Lung microvascular endothelial cell (primary cell): ENCODE measurements at places on chromosomes 2 and 18.

DNA sequence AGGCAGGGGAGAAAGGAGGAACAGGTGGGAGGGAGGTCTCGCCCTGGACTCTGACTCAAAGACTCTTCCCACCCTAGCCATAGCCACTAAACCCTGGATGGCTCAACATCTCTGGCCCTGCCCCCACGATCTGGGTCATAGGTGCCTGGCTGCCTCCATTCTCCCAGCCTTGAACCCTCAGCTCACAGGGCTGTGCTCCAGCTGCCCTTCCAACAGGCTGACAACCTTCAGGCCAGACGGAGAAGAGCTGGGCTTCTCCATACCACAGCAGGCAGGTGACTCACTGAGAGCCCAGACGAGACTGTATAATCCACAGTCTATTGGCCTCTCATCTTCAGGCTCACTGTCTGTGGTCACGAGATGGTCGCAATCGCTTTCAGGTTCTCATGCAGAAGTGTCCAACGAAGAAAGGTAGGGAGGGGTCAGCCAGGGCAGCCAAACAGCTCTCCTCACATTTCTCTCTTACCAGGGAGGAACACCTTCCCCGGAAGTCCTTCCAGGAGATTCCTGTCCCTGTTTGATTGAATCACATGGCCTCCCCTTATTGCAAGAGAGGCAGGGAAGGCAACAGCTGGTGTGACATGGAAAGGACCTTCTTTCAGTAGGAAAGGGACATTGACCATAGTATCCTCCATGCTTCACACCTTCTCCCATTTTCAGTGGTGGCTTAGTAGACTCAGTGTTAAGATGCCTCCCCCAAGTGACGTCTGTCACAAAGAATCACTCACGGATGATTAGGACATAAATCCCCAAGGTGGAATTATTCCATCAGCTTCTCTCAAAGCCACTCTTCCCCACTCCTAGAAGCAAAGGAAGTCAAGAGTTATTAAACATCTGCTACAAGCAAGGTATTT is 100.1 kb downstream of the MRO start:
- DNase-seq, result no peak

GRCh38 chr2:145412155-145412554 is 892.2 kb upstream of the ZEB2 start:
- no peak for DNase-seq

DNA sequence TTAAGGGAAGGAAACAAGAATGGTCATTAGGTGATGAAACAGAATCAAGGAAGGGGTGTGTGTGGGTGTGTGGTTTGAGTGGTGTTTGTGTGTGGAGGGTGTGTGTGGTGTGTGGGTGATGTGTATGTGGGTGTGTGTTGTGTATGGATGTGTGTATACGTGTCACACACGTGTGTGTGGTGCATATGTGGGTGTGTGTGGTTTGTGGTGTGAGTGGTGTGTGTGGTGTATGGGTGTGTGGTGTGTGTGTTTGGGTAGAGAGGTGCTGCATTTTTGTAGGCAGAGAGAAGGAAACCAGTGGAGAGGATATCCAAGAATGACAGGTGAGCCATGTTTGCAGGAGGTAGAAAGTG is 1.1 kb upstream of the CEP192 start:
- no peak for DNase-seq

- no peak for DNase-seq
Observed at GRCh38 chr18:79911344-79912270, 39.8 kb downstream of the SLC66A2 start.

GRCh38 chr2:182300608-182301007 is 126.2 kb downstream of the PDE1A start:
- no peak for DNase-seq

DNA sequence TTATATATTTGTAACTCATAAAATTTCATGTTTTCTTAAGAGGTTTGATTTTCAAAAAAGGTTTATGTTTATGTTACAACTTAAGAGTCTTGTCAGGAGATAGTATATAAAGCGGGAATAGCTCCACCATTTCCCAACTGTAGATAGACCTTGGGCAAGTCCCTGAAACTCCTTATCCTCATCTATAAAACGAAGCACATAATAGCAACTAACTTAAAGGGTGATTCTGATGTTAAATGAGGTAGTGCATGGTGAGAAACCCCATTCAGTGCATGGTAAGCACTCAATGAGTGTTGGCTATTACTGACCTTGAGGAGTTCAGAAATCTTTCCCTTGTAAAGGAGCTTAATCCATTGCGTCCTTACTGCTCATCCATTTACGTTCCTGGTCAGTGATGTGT is 34.1 kb downstream of the KCTD18 start:
- no peak for DNase-seq

GRCh38 chr2:211930331-211930730 is 608.3 kb downstream of the ERBB4 start:
- DNase-seq, result no peak

- no peak for DNase-seq
Observed at GRCh38 chr2:151665959-151666358, 68.3 kb downstream of the NEB start.

- no peak for DNase-seq
Observed at GRCh38 chr2:150620855-150621254, 133.4 kb upstream of the RND3 start.

DNA sequence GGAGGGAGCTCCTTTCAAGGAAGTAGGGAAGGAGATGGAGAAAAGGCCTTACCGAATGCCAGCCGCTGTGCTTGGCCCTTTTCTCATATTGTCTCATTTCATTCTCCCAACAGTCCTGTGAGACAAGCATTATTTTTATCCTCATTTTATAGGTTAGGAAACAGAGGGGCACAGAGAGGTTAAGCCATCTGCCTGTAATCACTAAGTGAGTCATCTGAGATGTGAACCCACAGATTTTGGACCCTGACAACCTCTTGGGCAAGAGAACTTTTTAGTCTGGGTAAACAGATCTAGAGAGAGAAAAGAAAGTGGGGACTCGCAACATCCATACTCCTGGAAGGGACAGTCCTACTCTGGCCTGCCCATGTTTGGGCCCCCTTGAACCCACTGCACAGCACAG is 91.7 kb upstream of the LCLAT1 start:
- DNase-seq, result no peak

DNA sequence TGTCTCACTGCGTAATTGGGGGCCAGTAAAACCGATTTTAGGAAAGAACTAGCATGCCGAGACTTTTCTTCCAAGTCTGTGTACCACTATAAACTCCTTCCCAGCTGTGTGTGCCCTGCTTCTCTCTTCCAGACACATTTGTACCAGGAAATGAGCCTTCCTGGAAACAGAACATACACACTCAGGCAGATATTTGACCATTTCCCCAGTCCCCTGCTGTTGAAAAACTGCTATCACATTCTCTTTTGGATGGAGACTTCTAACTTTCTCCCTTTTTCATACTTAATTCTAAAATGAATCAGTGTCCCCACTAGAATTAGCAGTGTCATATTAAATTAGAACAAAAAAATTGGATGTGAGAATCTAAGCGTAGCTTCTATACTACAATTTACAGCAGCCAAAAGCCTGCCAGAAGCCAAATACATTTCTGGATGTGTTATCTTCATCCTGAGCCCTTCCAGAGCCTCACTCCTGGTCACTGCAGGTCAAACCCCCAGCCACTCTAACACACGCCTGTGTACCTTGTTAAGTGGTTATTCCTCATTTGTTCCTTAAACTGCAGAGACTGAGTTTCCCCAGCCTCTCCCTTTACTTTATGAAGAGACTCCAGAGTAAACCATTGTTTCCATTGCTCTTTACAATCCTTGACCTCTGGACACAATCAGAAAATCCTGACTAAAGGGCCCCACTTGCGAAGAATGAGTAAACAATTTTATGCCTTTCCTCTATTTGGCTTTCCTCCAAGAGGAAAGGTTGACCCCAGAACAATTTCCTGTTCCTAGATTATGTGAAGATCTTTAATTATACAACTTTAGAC is 20.4 kb downstream of the DSG4 start:
- DNase-seq, result peak; percentile 15

DNA sequence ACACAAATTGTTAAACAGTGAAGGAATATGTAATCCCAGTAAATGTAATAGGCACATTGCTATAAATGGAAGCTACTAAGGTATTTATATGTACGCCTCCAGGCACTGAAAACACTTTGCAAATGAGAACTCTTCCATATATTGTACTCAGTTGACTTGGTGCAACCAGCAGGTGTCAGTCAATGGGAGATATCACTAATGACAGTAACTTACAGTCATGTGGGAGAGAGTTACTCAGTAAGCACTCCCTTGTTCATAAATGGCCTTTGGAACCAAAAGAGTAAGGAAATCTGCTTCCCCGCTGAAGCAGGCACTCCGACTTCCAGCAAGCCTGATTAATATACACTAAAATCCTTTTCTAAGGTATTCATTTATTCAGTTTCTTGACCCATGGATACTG is 5.9 kb downstream of the MDH1 start:
- peak; percentile 21 for DNase-seq

- DNase-seq, result no peak
Observed at GRCh38 chr2:29562319-29562718, 359.1 kb downstream of the ALK start.

GRCh38 chr2:37350034-37350433 is 5.6 kb downstream of the QPCT start:
- no peak for DNase-seq

GRCh38 chr18:69974365-69974764 is 26.7 kb upstream of the CD226 start:
- DNase-seq, result no peak

DNA sequence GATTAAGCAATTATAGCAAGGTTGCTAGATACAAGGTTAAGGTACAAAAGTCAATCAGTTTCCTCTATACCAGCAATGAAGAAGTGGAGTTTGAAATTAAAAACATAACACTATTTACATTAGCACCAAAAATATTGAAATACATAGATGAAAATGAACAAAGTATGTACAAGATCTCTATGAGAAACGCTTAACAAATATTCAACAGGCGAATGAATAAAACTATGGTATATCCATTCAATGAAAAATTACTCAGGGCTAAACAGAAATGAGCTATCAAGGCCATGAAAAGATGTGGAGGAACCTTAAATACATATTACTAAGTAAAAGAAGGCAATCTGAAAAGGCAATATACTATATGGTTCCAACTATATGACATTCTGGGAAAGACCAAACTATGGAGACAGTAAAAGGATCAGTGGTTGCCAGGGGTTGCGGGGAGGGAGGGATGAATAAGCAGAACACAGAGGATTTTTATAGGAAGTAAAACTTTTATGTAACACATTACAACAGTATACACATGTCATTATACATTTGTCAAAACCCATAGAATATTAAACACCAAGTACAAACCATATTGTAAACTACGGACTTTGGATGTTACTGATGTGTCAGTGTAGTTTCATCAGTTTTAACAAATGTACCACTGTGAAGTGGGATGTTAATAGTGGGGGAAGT is 62.1 kb downstream of the RMDN2 start:
- DNase-seq, result no peak

GRCh38 chr2:208192611-208193236 is 2.9 kb upstream of the C2orf80 start:
- DNase-seq, result no peak

- DNase-seq, result no peak
Observed at GRCh38 chr2:231546014-231546715, 15.9 kb upstream of the NMUR1 start.

GRCh38 chr2:217616936-217617335 is 385.9 kb downstream of the TNS1 start:
- no peak for DNase-seq

DNA sequence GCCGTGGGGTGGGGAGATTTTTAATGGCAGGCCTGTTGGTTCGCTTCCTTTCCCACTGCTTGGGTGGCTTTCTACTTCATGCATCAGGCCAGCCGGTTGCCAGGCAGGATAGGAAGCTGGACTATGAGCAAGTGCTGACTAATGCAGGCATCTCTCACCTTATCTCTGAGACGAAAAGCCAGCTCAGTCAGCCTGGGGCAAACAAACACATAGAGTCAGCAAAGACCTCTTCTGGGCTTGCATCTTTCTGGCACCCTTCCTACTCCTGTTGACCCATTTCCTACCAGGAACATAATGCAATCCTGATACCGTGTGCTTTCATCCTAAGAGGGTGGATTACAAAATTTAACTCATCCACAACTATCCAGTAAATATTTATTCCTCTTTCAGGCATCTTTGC is 416.6 kb upstream of the MEX3C start:
- DNase-seq, result no peak

- DNase-seq, result no peak
Observed at GRCh38 chr2:171163261-171163660, 2.6 kb upstream of the TLK1 start.

GRCh38 chr18:26702086-26702485 is 153.7 kb upstream of the KCTD1 start:
- DNase-seq, result no peak

DNA sequence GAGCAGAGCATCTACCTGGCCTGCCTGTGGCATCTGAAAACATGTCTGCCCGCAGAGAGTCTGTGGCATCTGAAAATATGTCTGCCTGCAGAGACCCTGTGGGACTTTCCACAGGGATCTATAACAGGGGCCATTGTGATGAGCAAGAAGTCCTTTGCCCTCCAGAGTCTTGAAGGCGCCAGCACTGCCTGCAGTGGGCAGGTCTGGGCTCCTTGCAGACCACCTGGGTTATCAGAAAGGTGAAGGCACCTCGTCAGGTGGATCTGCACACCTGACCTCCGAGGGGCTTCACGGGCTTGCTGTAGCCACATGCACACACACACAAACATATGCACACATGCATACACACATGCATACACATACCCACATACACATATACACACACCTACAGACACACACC is 189.5 kb upstream of the HDAC4 start:
- no peak for DNase-seq

DNA sequence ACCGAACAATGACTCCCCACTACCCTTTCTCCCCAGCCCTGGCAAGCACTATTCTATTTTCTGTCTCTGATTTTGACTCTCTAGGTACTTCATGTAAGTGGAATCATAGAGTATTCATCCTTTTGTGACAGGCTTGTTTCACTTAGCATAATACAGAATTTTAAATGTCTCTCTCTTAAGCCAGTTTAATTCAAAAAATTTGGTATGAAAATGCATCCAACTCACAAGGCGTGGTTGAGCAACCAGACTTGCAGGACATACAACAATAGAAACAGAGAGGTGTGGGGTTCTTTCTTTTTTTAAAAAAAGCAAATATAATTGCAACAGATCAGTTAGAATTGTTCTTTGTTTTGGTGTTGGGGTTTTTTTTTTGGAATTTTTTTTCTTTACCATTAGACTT is 47.6 kb upstream of the TMEM87B start:
- no peak for DNase-seq

GRCh38 chr2:212619954-212620353 is 81.4 kb upstream of the ERBB4 start:
- DNase-seq, result no peak

DNA sequence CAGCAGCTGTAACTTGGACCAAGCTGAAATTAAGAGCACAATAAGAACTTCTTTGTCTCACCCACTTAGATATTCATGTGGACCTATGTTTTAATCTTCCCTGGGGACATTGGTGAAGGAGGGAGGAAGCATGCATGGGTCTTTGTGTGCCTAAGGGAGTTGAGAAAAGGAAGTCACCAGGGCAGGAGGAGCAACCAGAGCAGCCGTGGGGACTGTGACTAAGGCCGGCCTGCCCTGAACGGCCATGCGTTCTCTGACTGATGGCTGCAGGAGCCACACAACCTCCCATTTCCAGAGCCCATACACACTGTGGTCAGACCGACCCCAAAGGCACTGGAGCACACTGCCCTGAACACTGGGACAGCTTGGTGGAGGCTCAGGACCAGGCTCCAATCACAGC is 43.7 kb upstream of the SLC35G4 start:
- DNase-seq, result no peak
